Fibroblast of lung (primary cell): ENCODE measurements at places on chromosomes 2 and 18. TPM values are rescaled to one million over a fixed set of nuclear protein-coding genes. Genes with fewer than 3 reads are reported as not detected.

The CYP20A1 gene
- polyA plus RNA-seq = 25.5 and 35.9 TPM in 2 replicates

GRCh38 chr2:26936855-26937254 is 33.6 kb upstream of the MAPRE3 start:
- DNase-seq = no peak

- peak; percentile 7 for DNase-seq
These were observed 119.9 kb downstream of the LYPD1 start for GRCh38 chr2:132549935-132550670.

The EHD3 gene
- 37.1 and 37.5 TPM in 2 replicates for polyA plus RNA-seq

The KLHL41 gene
- polyA plus RNA-seq = 0.42 and 1.2 TPM in 2 replicates

The MAL gene
- not detected in 2 replicates for polyA plus RNA-seq

The NLRC4 gene
- polyA plus RNA-seq = not detected in 2 replicates

The DES gene
- 3.8 and 11.0 TPM in 2 replicates for polyA plus RNA-seq

DNA sequence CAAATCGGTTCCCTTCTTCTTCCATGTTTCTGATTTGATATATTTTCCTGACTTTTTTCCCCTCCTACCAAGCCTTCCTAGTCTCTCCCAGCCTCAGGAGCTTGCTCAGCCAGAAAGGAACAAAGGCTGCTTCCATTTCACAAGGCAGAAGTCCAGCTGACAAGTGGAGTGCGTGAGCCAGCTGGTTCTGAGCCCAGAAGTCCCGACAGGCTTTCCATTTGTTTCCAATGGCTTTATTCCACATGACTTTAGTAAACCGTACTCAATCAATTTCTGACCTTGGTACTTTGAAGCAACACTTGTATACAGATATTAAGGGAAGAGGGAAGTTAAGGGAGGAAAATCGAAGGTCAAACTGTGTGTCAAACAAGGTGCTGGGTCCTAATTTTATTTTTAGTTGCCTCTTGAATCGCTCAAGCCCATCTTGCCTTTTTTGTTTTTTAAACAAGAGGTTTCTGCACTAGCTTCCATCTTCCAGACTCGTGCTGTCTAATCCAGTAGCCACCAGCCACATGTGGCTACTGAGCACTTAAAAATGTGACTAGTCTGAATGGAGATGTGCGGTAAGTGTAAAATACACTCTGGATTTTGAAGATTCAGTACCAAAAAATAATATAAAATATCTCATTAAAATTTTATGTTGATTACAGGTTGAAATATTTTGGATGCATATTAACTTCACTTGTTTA is 36.2 kb downstream of the WIPF1 start:
- peak; percentile 86 for DNase-seq

The TMEM17 gene
- 3.7 and 4.9 TPM in 2 replicates for polyA plus RNA-seq

The SLC30A3 gene
- 0.12 and 0.38 TPM in 2 replicates for polyA plus RNA-seq

GRCh38 chr2:199704358-199705238 is 146.4 kb downstream of the FTCDNL1 start:
- DNase-seq = peak; percentile 58

DNA sequence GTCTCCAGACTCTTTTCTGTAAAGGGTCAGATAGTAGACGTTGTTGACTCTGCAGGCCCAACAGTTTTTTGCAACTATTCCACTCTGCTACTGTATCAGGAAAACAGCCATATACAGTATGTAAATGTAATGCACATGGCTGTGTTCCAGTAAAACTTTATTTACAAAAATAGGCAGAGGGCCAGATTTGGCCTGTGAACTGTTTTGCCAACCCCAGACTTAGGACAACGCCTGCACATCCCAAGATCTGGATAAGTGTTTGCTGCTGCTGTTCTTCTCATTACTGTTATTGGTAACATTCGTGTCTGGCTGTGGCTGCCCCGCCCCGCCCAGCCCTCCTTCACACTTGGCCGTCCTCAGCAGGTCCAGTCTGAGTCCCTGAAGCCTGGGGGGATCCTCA is 94.6 kb upstream of the MCFD2 start:
- no peak for DNase-seq

DNA sequence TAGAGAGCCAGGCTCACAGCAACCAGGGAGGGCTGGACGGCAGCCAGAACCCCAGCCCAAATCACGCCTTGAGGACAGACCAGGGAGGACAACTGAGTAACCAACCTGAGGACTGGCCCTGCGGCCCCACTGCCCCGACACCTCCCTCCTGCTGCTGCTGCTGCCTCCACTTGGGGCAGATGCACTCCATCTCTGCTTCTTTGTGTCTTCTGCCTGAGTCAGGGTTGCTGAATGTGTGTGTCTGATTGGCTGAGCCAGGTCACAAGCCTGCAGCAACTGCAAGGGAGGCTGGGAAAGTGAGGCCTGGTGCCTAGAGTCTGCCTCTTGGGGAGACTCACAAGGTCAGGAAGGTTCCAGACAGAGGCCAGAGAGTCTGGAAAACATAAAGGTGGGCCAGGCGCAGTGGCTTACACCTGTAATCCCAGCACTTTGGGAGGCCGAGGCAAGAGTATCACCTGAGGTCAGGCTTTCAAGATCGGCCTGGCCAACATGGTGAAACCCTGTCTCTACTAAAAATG is 83.4 kb downstream of the ZFP36L2 start:
- DNase-seq = no peak

The SELENOI gene
- polyA plus RNA-seq = 10.1 and 11.9 TPM in 2 replicates

- DNase-seq = peak; percentile 74
These were observed 111.2 kb downstream of the PLB1 start for GRCh38 chr2:28606986-28607441.

DNA sequence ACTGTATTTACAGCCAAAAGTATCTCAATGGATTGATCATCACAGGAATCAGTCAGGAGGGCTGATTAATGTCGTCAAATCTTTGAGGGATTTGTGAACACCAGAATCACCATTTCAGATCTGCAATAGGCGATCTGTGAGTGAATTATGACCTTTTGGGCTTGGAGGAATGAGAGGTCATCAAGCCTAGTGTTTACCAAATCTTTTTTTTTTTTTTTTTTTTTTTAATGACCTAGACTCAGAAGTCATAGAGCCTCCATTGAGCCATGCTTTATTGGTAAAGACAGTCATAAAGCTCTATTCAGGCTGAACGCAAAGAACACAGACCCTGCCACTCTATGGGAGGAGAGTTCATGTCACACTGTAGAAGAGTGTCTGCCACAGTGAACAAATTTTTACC is 97.7 kb downstream of the SOCS6 start:
- DNase-seq = no peak

- no peak for DNase-seq
These were observed 1155.8 kb upstream of the TMEFF2 start for GRCh38 chr2:193350509-193350908.

DNA sequence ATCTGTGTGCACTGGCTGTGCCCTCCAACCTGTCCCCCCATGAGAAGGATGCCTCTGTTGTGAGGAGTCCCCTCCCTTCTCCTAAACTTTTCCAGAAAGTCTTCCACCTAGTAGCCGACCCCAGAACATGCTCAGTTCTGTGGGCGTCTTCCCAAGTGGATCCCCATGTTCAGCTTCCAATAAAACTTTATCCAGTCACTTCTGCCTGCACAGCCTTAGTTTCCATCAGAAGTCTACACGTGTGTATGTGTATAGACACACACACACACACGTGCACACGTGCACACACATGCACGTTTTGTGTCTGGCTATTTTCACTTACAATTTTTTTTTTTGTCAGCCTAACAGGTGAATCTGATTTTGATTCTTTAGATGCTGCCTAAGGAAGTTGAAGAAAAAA is 115.1 kb downstream of the RTP5 start:
- no peak for DNase-seq

The ELOA2 gene
- not detected in 2 replicates for polyA plus RNA-seq

DNA sequence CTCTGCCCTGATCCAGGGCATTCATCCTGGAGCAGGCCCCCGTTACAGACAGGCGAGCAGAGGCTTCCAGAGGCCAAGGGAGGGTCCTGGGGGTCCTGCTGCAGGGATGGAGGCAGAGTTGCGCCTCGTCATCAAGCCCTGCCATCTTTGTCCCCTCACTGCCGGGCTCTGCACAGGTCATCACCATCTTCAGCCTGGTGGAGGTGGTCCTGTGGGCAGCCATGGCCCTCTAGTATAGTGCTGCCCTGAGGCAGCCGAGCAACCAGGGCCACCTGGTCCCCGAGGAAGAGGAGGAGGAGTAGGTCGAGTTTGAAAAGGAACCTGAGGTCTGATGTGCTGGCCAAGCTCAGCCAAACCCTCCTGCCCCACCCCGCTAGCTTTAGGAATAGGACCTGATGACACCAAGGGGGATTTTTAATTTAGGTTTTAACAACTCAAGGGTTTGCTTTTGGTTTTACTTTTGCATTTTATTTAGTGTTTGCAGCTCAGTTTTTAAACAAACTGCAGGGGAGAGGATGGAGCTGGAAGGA is 8.8 kb upstream of the ALPI start:
- no peak for DNase-seq
